ENCODE measurements at places on chromosomes 4 and X.

DNA sequence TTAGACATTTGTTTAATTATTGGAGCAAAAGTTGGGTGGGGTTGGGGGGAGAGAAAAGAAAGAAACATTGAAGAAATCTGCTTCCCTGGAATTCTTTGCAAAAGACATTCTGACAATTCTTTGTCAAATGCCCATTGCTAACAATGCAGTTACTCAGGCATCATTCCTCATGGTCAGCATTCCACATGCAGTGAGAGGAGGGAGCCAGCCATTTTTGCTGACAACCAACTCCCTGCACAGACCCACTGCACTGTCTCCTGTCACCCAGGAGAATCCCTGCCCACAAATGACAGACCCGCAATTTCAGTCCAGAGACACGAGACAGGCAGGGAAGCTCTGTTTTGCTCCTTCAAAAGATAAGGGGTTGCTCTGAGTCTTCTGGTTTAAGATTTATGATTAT lies 985.1 kb upstream of the SLIT2 start:
- no peak for DNase-seq

GRCh38 chr4:5465956-5466355 lies 242.4 kb downstream of the EVC2 start:
- no peak for DNase-seq

DNA sequence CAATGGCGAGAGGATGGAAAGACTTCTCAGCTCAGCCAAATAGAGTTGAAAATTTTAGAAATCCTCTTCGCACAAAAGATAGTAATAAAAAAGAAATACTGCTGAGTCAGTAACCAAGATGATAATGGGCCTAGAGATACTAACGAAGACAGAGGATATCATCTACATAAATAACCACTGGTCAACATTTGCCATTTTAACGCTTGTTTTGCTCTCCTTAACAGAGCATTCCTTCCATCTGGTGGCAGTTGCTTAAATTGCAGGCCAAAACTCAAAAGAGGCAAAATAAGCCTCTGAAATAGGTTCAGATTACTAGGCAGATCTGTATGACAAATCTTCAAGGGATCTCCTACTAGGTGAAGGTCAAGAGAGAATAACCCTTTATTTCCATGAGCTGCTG lies 51.7 kb upstream of the MCF2 start:
- DNase-seq = no peak

DNA sequence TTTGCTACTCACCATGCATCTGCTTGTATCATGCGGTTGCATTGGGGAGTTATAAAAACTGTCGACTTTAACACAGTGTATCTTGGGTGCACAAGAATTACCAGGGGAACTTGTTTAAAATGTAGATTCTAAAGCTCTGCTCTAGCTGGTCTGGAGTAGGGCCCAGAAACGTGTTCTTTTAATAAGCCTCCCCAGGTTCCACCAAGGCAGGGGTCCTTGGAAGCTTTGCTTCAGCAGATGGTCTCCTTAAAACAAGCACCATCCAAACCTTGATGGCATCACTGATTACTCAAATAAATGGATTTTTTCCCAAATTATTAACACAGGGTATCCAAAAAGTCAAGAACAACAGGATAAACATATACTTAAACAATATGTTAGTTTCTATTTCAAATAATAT lies 120.2 kb upstream of the NDP start:
- no peak for DNase-seq

GRCh38 chr4:80335554-80336358 lies at the start of gene CFAP299:
CFAP299 (plus strand) TSS chr4:80335730.
- peak; percentile 78 for DNase-seq

DNA sequence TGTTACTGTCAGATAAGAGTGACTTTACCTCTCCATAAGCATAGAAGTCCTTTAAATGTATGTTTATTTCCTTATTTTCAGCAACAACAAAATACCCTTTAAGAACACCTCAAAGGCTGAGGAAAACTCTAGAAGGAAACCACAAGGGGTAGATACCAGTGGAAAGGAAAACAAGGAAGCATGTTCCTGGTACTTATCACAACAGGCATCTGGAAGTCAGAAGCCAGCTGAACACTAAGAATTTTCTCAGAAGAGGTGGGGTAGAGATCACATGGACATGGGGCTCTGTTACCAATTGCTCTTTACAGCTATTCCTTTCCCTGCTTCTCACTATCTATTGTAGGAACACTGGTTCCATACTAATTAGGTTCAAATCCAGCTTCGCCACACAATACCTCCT lies 51.5 kb upstream of the BEND2 start:
- DNase-seq = no peak

- DNase-seq = no peak
Observed at GRCh38 chr4:48556268-48556667, 66.2 kb downstream of the ZAR1 start.

GRCh38 chr4:57710053-57710452 lies 599.9 kb upstream of the IGFBP7 start:
- DNase-seq = no peak
